Left hindlimb (tissue), 1 donor: ENCODE measurements at places on chromosomes 5 and 9.

- no peak for DNase-seq
Measured at GRCh38 chr5:9712506-9712905, 82.4 kb upstream of the TAS2R1 start.

DNA sequence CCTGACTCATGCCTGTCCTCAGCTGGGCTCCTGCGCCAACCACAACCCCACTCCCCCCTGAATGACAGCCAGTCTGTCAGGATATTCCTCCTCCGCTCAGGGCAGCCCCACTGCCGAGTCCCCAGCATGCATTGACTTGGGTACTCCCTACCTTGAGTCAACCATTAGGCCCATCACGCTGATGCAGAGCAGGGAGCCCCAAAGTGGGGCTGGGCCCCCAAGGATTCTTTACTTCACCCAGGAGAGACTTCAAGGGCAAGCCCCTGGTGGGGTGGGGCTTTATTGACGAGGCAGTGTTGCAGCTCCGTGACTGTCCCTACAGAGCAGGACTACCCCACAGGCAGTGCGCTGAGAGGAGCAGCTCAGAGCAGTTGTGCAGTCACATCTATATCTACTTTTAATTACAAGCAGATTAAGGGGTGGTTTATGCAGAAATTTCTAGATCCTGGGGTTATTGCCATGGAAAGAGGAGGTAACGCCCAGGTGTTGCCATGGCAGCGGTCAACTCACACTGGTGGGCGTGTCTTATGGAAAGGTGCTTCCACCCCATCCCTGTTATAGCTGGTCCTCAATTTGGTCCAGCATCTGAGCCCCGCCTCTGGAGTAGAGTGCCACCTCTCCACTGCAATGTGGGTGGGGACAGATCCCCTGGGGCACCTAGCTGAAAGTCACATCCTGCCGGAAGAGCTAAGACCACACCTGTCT is 32.1 kb upstream of the FCN1 start:
- no peak for DNase-seq

DNA sequence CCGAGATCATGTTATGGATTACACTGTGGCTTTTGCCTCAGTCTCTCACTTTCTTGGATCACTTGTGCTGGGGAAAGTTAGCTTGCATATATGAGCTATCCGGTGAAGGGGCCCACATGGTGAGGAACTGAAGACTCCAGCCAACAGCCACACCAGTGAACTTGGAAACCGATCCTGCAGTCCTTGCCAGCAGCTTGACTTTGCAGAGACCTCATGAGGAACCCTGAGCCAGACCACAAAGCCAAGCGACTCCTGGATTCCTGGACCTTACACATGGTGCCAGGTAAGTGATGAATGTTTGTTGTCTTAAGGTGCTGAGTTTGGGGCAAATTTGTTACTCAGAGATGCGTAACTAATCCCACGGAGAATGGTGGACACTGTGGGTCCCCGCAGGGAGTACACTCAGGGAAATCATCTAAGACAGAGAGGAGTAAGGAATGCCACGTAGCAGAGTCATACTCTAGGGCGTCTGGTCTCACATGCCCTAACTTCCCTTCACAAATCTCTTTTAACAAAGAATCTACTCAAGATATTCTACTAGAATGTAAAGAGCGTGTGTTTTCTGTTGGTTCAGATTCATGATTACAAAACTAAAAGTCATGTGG is 76.5 kb upstream of the PJA2 start:
- peak; percentile 70 for DNase-seq

DNA sequence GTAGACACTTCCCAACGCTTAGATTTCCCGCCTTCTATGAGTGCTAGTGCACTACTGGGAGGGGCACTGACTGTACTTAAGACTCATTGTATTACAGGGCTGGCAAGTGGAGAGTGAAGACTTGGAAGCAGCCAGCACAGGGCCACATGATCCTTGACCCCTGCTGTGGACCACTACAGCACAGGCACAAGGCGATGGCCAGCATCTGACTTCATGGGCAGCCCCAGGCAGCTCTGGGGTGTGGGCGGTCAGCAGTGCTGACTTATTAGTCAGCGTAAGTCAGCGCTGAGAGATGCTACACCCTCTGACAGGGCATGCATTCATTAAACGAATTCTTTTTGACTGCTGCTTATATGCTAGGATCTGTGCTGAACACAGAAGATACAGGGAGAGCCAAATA is 9.3 kb downstream of the SLC46A2 start:
- no peak for DNase-seq

DNA sequence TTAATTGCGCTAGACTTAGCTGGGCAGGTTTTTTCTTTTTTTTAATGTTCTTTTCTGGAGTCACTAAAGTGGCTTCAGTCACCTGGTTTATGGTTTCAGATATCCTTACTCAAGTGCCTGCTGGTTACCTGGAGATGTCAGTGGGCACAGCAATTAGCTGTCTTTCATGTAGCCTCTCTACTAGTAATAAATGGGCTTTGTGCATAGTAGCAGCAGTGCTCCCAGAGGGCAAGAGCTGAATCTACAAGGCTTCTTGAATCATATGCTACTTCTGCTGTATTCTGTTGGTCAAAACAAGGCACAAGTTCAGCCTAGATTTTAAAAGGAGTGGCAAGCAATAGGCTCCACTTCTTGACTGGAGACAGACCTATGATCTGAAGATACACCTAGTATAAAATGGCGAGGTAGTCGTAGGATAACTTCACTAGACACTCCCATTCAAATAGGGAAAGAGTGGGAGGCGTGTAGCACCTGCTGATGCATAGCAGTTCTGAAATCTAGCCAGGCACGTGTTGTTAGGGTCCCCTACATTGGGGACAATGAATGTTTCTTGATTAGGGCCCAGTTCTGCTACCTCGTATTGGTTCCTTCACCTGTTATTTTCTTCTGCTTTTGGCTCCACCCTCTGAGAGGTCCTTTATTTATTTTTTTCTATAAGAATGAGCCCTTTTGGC is 7.0 kb downstream of the SCAMP1 start:
- DNase-seq = no peak

DNA sequence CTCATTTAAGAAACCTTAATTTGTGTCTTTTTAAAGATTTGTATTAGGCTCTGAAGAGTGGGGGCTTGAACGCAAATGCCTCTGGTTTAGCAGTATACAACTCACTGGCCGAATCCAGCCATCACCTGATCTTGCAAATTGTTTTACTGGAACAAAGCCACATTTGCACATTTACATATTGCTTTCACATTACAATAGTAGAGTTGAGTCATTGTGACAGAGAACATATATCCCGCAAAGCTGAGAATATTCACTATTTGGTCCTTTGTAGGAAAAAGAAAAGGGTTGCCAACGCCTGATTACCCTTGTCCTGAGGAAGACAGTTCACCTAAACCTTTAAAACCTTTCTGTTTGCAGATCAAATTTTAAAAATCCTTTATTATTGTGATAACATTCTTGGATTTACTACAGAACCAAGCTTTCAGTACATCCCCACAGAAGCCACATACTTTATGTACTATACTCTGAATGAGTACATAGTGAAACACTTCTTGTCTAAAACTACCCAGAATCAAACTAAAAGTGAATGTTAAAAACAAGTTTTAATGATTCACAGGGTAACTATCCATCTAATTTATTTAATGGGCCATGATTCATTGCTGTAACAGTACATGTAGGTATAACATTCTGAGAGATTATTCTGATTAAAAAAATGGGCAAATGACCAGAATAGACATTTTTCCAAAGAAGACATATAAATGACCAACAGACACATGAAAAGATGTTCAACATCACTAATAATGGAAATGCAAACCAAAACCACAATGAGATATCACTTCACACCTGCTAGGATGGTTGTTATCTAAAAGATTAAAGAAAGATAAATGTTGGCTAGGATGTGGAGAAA is 161.0 kb downstream of the SLC25A46 start:
- no peak for DNase-seq

GRCh38 chr5:136195971-136196820 is 3.2 kb upstream of the SMIM32 start:
- no peak for DNase-seq

GRCh38 chr9:95515272-95516113 is 1.3 kb downstream of the PTCH1 start:
- peak; percentile 57 for DNase-seq

- no peak for DNase-seq
Measured at GRCh38 chr9:79592726-79593493, 21.1 kb downstream of the TLE4 start.

DNA sequence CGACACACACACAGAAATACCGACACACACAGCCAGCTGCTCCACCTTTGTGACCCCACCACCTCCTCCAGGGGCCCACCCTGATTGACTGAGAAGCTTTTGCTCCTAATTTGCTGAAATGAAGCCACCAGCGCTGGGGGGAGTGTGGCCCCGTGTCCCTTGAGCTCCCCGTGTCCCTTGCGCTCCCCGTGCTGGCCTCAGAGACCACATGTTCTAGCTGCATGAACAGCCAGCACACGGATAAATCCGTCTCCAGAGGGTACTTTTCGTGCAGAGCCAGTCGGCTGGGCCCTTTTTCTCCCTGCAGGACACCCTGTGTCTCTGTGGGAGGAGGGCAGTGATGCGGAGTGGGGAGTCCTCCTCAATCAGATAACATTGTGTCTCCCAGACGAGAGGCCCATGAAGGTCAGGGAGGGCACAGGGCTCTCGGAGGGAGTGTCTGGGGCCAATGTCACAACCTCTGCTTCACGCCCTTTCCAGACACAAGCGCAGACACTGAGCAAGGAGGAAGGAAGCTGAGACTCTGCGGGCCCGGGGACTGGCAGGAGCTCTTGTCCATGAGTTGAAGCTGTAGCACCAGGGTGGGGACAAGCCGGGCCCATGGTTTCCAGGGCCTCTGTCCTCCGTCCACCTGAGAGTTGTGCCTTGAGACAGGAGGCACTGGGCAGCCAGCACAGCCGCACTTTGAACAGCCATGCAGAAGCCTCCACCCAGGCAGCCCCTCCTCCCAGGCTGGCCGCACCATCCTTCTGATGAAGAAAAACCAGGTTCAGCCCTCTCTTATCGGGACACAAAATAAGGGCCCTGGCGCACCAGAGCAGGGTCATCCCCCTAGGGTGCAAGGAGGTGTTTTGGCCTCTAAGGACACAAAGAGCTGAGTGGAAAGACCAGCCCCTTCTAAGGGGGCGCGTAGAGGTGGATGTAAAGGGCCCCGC is 36.4 kb upstream of the SLC6A19 start:
- no peak for DNase-seq

DNA sequence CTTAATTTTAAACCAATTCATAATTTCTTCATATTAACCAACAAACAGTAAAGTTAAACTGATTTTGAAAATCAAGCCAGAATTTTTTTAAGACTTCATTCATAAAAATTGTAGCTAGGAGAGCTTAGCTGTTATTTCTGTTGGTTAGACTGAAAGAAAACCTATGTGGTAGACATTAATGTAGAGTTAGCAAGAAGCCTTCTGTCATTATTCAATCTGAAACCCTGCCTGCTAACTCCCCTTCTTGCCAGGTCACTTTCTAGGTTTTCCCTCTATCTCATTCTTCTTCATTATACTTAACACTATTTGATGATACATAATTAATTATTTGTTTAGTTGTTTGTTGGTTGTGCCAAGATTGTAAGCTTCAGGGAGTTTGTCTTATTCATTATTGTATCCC is 304.3 kb upstream of the MEF2C start:
- DNase-seq = no peak

DNA sequence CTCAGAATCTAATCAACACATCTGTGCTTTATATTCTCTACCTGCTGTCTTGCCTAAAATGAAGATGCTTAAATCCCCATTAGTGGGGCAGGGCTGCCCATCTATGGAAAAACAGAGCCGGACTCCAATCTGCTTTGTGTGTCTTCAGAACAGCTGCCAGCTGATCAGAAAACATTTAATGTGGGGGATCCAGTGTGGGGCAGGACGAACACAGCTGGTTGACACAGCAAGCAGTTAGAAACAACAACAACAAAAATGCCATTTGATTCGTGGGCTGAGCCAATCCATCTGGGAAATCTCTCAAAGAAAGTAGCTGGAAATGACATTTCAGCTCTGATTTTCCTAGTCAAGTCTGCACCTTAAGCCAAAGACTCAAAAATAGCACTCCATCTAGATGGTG is 99.8 kb downstream of the PPP2R2B start:
- DNase-seq = no peak

- no peak for DNase-seq
Measured at GRCh38 chr9:33320568-33321261, 30.4 kb downstream of the NFX1 start.

DNA sequence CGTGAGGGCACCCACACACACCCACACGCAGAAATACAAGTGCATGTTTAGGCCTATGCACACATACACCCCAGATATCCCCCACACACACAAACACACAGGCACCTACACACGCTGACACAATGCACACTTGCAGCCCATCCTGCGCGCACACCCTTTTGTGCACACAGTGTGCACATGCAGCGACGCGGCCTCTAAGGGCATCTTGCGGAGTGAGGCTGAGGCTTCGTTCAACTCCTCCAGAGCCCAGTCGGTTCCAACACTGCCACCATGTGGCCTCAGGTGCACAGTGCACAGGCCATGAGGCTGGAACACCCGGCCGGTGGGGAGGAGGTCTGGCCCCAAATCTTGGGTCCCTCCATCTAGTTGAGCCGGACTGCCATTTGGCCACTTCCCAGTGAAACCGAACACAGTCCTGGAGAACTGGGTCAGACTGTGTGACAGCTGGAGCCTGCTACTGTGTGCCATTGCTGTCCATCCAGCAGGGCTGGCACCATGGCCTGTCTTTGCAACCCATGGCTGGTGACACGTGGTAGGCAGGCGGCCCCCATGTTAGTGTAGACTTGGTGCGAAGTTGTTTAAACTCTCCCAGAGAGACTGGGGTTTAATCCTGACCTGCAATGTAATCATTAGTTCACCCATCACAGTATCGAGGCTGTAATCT is 97.7 kb upstream of the MVB12B start:
- DNase-seq = peak; percentile 76

- DNase-seq = no peak
Measured at GRCh38 chr5:133533541-133533940, 78.8 kb downstream of the FSTL4 start.

- no peak for DNase-seq
Measured at GRCh38 chr9:20997503-20998076, 33.9 kb downstream of the HACD4 start.

GRCh38 chr9:34179213-34180136 is 632 bp downstream of the UBAP1 start:
- DNase-seq = no peak

DNA sequence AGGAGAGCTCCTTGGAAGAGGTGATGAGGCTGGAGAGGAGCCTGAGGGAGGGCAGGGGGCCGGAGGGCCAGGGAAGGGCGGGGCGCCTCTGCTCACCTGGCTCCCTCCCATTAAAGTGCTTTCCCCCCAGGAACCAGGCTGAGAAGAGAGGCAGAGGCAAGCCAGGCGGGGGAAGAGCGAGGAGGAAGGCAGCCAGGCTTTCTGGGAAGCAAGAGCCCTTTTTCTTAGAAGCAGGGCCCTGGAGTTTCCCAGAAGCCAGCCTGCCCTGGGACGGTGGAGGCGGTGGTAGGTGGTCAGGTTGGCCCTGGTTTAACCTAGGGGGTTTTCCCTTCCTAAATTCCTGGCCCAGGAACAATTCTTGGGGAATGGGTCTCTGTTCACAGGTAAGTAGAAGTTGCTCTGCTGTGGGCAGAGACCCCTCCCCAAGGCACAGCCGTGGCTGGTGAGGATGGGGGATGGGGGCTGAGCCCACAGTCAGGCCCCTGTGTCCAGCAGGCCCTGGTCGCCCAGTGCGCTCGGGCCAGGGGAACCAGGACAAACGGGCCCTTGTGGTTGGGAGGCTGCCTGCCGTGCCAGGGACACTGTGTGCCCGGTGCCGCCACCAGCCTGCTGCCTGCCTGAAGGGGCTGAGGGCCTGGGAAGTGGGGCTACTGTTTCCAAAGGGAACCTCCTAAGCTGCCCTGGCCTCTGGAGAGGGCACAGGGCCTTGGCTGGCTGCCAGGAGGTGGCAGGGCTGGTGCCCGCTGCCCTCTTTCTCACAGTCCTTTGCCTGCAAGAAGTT is 16.6 kb upstream of the RALGDS start:
- DNase-seq = no peak

GRCh38 chr5:163658702-163659567 is 153.5 kb downstream of the MAT2B start:
- no peak for DNase-seq
